Right hindlimb (tissue), 1 donor: ENCODE measurements at places on chromosomes 13 and 19.

- DNase-seq: no peak
These were observed 19.0 kb downstream of the CD177 start for GRCh38 chr19:43372462-43372861.

- DNase-seq: no peak
These were observed 216.9 kb downstream of the DNAJC15 start for GRCh38 chr13:43240278-43240677.

DNA sequence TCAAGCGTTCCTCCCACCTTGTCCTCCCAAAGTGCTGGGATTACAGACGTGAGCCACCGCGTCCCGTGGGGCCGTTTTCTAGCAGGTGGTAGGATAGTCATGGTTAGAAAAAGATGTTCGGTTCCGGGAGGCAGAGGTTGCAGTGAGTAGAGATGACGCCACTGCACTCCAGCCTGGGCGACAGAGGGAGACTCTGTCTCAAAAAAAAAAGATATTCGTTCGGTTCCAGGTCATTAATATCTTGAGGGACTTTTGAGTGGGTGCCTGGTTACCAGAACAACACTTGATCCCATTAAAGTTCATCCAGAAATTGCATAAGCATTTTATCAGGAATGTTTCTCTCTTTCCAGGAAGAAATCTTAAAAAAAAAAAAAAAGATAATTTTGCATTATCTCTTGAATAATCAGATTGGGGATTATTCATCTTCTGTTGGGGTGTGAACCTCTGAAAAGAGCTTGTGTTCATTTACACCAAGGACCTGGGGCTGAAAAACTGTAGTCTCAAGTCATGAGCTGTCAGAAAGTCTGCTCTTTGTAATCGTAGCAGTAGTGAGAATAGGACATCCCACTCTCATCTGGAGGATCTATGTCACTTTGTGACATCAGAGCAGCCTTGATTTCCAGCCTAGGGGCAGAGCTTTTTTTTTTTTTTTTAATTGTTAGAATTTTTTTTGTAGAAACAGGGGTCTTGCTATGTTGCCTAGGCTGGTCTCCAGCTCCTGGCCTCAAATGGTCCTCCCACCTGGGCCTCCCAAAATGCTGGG, 1.0 kb upstream of the ETHE1 start:
- DNase-seq: no peak

DNA sequence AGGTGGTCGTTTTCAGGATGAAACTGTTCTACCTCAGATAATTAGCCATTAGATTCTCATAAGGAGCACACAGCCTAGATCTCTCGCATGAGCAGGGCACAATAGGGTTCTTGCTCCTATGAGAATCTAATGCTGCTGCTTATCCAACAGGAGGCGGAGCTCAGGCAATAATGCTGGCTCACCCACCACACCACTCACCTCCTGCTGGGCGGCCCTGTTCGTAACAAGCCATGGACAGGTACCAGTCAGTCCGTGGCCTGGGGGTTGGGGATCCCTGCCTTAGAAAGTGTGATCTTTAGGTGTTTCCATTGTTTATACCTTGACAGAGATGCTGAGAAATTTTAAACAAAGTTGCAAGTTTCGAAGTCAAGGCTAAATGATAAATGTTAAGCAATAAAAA, 344.6 kb upstream of the HTR2A start:
- no peak for DNase-seq

DNA sequence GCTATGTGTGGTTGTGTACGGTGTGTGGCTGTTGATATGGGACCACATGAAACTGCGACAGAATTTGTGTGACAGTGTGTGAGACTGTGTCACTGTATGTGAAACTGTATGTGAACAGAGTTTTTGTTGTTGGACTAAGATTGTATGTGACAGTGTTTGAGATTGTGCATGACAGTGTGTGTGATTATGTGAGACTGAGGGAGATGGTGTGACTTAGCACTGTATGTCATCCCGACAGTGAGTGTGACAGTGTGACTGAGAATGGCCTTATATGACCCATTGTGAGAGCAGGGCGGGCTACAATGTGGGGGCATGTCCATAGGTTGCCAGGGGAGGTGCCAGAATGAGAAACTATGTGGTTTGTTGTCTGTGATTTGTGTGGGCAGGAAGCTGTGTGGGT, 930 bp downstream of the ZNF583 start:
- DNase-seq: no peak

GRCh38 chr13:85828094-85828684, 29.0 kb upstream of the SLITRK6 start:
- no peak for DNase-seq

DNA sequence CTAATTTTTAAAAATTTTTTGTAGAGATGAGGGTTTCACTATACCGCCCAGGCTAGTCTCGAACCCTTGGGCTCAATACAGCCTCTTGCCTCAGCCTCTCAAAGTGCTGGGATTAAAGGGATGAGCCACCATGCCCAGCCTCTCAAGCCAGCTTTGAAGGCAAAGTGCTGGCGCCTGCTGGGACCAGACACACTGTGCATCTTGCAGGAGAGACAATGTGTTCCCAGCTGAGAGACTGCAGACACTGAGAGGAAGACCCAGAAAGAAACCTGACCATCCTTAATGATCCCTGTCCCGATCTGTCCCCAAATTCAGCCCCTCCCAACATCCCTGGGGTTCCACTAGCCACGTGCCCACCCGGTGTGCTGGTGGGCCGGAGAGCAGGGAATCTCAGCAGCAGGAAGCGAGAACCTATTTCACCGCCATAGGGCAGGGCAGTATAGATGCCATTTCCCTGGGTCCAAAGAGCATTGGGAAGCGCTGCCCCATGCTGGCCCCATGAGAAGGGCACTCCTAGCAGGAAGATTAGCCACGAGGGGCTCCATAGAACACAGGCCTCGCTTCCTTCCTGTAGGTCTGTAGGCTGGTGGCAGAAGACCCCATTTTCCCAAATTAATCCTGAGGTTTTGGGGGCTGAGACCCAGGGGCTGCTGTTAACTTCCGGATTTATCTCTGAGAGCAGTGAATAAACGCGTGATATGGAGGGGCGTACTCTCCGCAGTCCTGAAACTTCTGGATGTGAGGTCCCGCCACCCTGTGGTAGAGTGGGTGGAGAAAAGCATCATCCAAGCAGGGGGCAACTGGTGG, 968 bp downstream of the RAVER1 start:
- DNase-seq: no peak

DNA sequence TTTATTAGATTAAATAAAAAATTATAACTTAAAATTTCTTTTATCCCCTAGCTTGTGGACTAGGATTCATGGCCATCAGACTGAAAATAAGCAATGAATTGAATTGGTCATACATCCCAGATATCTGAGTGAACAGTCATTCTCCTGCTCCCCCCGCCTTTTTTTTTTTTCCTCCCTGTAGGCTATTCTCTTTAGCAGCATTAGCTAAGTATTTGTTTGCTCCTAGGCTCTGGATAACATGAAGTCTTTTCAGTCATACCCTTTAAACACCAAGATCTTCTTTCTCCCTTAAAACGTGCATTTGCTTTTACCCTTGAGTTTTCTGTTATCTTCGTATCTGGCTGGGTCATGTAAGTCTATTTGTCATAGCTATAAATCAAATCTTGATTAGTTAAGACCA, 866.7 kb upstream of the SPRY2 start:
- no peak for DNase-seq

DNA sequence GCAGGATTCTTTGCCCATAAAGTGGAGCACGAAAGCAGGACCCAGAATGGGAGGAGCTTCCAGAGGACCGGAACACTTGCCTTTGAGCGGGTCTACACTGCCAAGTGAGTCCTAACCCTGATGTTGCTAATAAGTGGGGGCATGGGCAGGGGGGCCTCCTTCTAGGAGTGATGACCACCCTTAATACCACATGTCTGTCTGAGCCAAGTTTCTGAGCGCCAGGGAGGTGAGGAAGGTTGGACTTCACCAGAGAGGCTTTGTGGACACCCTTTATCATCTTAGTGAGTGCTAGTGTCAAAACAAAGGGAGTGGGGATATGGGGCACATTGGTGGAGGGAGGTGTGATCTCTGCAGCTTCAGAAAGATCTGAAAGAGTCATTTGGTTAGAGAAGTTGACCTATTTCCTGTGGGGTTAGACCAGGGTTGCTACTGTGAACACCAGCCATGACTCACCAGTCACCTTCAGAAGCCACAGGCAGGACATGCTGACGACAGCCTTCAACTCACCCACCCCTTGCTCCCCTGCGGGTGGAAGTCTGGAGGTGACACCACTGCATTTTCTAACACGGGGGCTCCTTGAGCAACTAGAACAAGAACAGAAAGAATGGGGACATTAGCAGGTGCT, 8.8 kb downstream of the ALOX5AP start:
- no peak for DNase-seq

DNA sequence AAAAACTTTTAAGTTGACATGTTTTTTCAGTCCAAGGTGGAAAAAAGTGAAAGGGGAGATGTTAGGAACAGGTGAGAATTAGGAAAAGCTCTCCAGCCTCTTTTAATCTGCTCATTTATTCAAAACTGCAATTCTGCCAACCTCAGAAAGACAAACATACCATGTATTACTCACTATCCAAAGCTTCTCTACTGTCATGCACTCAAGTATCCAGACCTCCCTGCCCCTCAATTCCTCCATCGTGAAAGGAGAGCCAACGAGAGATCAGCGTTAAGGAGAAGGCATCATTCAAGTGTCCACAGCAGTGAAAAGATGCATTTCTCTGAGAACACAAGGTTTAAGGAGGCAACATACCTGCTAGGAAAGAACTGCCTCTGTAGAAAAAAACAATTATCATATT, 24.5 kb downstream of the DIAPH3 start:
- no peak for DNase-seq

- peak; percentile 71 for DNase-seq
These were observed 9.1 kb upstream of the LILRB5 start for GRCh38 chr19:54266133-54266532.

- peak; percentile 43 for DNase-seq
These were observed 7.5 kb downstream of the ZNF610 start for GRCh38 chr19:52343548-52343947.

- no peak for DNase-seq
These were observed 23.5 kb downstream of the NFIC start for GRCh38 chr19:3389876-3390371.

DNA sequence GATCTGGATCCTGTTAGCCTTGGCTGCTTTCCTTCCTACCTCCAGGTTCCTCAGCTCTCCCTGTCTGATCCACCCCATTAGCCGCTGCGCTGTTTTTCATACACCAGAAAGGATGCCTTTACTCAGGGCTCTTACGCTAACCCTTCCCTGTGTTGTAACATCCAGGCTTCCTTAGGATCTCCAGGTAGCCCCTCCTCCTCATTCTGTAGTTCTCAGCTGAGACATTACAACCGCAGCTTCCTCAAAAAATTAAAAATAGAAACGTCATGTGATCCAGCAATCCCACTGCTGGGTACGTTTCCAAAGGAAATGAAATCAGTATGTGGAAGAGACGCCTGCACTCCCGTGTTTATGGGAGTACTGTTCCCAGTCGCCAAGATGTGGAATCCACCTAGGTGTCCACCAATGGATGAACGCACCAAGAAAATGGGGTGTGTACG, 18.4 kb upstream of the MYADM start:
- DNase-seq: peak; percentile 43

GRCh38 chr13:32894589-32895001, 121.6 kb upstream of the KL start:
- DNase-seq: no peak

GRCh38 chr13:79051472-79051871, 354.6 kb downstream of the RBM26 start:
- DNase-seq: no peak

GRCh38 chr13:24564881-24565280, 52.3 kb upstream of the PARP4 start:
- DNase-seq: no peak

GRCh38 chr13:110232756-110233155, 74.2 kb downstream of the COL4A1 start:
- DNase-seq: peak; percentile 74

DNA sequence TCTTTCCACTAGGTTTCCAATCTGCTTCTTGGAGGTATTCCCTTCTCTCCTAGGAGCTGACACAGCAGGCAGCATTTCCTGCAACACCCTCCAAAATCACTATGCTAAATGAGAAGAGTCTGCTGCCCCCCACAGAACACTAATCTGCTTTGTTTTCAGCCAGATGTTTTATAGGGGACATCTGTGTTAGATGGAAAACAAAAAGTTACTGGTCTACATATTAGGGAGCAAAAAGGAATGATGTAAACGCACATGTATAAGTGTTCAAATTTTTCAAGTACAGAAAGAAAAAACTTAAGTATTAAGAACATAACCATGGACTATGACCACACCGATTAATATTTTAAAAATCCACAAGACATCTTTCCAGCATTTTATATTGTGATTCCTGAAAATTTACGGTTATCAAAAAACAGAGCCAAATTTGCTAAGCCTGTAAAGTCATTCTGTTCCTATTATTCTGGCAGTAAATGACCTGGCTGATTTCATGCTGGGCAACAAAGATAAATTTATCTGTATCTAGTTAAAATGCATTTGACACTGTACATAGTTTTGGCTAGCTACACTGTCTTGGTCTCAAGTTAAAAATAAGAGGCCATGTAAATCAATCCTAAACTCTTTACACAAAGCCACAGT, 63.3 kb downstream of the DCLK1 start:
- peak; percentile 60 for DNase-seq

DNA sequence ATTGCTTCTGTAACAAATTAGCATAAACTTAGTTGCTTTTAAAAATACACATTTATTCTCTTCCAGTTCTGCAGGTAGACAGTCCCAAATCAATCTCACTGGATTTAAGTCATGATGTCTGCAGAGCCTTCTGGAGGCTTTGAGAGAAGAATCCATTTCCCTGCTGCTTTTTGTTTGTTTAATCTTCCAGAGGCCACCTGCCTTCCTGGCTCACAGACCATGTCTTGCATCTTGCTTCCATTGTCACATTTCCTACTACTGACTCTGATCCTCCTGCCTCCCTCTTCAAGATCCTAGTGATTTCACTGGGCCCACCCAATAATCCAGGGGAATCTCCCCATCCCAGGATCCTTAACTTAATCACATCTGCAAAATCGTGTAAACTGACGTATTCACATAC, 473.3 kb downstream of the ITGBL1 start:
- no peak for DNase-seq

GRCh38 chr13:93554514-93554913, 327.9 kb downstream of the GPC6 start:
- no peak for DNase-seq

- no peak for DNase-seq
These were observed 36.3 kb upstream of the PSG9 start for GRCh38 chr19:43305642-43306041.

GRCh38 chr13:22161871-22162270, 491.0 kb downstream of the FGF9 start:
- no peak for DNase-seq

DNA sequence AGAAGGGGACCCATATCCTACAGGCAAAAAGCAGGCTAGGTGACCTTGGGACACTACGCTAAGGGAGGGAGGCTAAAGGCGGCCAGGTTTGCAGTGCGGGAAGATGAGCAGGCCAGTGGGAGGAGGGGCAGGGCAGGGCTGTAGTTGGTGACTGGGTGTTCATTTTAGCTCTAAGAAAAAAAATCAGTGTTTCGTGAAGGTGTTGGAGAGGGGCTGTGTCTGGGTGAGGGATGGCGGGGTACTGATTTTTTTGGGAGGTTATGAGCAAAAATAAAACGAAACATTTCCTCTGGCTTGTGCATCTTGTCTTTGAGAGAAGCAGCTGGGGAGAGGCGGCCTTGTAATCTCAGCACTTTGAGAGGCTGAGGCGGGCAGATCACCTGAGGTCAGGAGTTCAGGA, 4.3 kb upstream of the NUP62 start:
- no peak for DNase-seq
